Activated CD8-positive, alpha-beta memory T cell treated with anti-CD3 and anti-CD28 coated beads for 1 hour (primary cell): ENCODE measurements at places on chromosomes 7 and 10.
A peak's percentile ranks its signal among the peaks of the same experiment; 100 is the strongest.

GRCh38 chr10:102065561-102066398 lies 631 bp downstream of the HPS6 start:
- DNase-seq: no peak

DNA sequence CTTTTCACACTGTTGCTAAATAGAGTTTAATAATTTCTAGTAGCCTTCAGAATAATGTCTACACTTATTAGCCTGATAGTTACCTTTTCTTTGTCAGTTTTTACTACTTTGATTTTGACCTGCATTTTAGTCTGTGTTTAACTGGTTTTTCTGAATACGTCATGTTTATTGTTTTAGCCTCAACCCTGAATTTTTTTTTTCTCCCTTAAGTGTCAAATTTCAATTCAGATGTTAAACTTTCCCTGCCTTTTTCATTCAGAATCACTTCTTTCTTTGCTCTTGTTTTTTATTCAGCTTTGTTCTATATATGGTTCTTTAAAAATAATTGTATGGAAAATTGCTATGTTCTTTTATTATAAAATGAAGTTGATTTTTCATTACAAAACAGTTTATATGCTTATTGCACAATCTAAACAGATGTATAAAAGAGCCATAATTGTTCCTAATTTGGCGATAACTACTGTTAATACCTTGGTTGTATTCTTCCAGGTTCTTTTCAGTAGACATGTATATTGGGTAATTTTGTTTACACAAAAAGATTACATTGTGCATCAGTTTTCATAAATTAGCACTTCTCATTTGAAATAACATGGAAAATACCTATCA lies 159.7 kb downstream of the ADK start:
- no peak for DNase-seq

DNA sequence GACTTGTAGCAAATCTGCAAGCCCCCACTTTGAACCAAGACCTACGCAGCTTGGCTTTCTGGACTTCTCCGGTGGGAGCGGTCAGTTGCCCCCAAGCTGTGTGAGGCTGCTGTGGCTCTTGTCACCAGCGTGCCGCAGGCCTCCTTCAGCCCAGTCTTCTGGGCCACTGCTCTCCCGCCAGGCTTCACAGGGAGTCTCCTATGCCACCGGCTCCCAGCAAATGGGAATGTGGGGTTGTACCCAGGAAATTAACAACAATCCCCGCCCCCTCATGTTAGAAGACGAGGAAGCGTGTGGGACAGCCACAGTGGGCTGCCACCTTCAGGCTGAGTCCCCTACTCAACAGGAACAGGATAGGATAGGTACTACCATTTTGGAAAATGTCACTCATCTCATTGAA lies 4.2 kb downstream of the WDR86 start:
- DNase-seq: no peak

DNA sequence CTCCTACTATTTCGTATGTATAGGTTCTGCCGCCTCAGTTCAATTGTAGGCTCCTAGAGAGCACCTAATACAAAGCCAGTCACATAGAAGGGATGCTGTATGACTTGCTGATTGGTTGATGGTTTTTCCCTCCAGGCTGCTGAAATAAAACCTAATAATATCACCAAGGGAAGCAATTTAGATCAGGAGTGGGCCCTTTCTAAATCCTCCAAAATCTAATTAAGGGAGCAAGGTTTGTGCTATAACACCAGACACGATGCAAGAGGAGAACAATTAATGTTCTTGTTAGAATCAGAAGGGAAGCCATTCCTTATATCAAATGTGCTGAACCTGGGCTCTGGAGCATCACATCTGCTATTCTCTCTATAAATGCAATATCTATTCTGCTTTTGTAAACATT lies 42.0 kb upstream of the SLC13A1 start:
- DNase-seq: no peak

DNA sequence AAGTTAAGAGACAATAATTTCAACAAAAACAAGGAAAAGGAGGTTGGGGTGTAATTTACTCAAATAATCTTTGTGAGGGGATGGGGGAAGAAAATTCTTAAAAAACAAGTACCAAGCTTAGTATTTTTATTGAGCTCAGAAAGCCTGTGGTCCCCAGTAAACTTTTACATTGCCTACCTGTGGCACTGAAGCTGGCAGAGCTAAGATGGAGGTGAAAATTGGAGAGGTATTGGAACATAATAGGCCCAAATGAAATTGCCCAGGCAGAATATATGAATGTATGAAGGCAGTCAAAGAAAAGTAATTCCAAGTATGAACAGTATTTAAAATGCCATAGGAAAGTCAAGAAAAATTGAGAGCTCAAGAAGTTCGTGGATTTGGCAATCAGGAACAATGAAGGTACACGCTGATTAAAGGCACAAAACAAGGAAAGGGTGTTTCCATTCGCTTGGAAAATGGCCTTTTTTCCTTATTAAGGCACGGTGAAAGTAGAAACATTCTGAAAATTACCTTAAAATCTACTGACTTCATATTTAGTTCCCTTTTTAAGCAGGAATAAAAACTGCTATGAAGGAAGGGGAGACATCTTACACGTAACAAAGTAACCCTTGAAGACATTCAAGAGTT lies 3.4 kb upstream of the KMT2E start:
- DNase-seq: no peak

GRCh38 chr10:34699904-34700517 lies 115.1 kb downstream of the PARD3 start:
- DNase-seq: no peak

DNA sequence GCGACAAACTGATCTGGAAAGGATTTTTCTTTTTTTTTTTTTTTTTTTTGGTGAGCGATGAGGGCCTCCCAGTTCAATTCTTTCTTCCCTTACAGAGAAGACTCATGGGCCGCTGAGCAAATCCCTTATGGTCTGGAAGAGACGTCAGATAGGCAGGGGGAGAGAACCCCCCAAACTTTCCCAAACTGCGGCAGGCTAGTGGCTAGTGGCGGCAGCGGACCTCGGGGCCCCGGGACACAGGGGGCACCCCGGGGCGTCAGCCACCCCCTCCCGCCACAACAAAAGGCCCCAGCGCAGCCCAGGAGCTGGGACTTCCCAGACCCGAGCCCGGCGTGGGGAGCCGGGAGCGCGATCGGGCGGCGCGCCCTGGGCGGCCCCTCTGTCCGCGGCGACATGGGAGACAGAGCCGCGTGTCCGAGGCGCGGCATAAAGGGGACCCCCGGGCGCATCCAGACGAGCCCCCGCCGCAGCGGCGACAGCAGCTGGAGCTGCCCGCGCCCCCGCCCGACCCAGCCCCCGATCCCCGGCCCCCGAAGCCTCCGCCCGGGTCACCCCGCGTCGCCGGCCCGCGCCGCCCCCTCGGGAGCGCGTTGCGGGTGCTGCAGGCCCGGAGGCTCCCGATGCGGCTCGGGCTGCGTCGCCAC lies 755 bp downstream of the FAM171A1 start:
- no peak for DNase-seq

- peak; percentile 3 for DNase-seq
Measured at GRCh38 chr7:77799078-77799964, 748 bp downstream of the PHTF2 start.

DNA sequence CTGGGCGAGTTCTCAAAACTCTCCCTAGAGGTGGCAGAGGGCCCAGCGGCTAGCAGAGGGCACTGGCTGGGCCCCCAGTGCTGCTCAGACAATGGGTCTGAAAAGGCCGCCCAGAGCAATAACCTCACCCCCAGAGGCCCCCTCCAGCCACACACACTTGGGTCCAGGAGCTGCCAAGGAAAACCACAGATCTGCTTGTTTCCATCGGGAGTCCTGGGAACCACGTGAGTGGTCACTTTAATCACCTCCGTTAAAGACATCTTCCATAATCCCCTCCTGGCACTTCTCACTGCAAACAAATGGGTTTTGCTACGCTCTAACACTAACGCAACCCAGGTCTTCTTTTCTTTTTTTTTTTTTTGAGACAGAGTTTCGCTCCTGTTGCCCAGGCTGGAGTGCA lies 30.0 kb downstream of the NUDT1 start:
- no peak for DNase-seq

- DNase-seq: no peak
Measured at GRCh38 chr7:20539201-20539600, 76.3 kb upstream of the ABCB5 start.

- DNase-seq: no peak
Measured at GRCh38 chr10:26311383-26311940, 94.9 kb downstream of the GAD2 start.

DNA sequence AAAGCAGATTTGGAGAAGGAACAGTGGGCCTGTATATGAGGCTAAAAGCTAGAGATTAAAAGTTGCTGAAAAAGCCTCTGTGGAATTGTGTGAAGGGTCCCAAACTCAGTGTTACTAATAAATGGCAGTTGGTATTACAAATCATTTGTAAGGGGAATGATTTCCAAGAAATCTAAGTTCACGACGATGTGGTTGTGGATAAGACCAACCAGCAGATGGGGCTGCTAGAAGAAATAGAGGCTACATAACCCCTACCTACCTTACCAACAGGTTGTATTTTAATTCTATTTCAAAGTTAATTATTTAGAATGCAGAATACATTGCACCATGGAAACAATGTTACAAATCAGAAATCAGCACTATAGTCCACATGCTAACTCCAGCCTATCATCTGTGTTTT lies 377.1 kb downstream of the HPSE2 start:
- no peak for DNase-seq

DNA sequence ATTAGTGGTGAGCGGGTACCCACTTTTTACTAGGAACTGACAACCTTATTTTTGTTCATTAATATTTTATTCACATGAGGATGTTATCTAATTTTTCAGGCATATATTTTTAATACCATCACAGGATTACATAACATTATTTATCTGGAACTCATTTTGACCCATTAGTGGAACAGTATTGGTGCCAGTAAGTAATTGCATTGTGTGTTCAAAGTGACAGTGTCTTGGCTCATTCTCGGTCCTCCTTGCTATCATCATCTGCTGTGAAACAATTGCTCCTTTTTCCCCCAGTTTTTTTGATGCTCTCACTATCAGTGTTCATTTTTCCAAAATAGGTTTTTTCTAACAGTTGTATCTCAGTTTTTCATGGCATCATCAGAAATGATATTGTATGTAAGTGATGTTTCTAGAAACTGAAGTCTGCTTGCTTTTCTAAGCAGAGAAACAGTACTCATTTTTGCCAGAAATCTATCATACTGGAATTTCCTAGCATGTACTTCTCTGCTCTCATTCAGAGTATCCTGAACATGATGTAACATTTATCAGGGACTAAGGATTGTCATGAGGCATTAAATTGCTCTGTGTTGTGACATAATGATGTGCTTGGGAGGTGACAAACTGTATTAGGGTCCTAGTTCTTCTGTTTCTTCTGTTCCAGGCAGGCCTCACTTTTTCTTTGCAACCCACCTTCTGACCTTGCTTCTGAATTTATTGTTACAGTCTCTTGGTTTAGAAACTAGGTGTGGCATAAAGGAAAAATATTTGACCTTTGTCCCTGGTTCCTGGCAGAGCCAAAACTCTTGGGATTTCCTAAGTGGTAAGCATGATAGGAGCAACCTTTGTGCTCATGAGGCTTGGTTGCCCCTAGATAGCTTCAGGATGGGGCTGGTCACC lies 4.2 kb downstream of the NUB1 start:
- no peak for DNase-seq

GRCh38 chr10:92573091-92573797 lies 649 bp downstream of the IDE start:
- peak; percentile 12 for DNase-seq

DNA sequence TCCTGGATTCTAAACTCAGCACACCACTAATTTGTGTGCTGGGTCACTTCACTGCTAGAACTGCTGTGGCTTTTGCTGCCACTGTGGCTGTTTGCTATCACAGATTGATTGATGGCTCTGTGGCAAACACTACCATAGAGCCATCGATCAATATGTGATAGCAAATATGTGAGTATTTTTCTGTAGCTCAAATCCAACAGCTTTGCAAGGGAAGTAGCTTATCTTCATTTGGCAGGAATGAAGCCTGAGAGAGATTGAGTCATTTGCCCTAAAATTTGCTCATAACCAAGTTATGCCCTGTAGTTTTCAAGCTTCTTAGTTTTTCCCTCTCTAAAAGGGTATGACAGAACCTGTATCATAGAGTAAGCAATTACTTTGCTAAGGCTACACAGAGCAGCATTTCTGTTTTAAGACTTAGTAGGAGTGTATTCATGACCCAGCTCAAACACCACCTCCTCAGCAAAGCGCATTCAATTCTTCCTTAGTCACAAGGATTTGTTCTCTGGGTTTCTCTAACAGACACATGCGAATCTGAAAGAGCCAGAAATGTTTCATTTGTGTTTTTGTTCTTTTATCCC lies 43.1 kb downstream of the MINPP1 start:
- no peak for DNase-seq

DNA sequence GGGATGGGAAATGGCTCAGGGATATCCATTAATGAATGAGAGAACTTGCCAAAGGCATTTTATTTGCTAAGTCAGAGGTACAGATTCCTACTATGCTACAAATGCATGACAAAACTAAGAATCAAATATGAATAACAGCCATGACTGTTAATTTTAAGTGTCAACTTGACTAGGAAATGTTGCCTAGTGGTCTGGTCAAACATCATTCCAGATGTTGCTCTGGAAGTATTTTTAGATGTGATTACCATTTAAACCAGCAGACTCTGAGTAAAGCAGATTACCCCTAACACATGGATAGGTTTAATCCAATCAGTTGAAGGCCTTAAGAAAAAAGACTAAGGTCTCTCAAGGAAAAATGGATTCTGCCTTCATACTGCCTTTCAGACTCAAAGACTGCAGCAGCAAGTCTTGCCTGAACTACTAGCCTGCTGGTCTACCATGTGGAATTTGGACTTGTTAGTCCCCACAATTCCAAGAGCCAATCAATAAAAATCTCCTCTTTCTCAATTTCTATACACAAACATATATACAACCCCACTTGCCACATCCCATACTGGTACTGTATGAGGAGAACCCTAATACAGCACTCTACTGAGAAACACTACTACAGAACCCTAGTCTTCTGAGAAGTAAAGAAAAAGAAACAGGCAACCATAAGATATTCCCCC lies 119.1 kb downstream of the NRBF2 start:
- DNase-seq: no peak

GRCh38 chr7:69939317-69939716 lies 341.0 kb downstream of the AUTS2 start:
- DNase-seq: no peak
